NCI-H1694 treated with DMSO at 0.1 percent for 48 hours (cell line): ENCODE measurements at places on chromosomes 4 and X.
A peak's percentile ranks its signal among the peaks of the same experiment; 100 is the strongest.

- no peak for DNase-seq
These were observed 2023.0 kb upstream of the AGA start for GRCh38 chr4:179465131-179465797.

DNA sequence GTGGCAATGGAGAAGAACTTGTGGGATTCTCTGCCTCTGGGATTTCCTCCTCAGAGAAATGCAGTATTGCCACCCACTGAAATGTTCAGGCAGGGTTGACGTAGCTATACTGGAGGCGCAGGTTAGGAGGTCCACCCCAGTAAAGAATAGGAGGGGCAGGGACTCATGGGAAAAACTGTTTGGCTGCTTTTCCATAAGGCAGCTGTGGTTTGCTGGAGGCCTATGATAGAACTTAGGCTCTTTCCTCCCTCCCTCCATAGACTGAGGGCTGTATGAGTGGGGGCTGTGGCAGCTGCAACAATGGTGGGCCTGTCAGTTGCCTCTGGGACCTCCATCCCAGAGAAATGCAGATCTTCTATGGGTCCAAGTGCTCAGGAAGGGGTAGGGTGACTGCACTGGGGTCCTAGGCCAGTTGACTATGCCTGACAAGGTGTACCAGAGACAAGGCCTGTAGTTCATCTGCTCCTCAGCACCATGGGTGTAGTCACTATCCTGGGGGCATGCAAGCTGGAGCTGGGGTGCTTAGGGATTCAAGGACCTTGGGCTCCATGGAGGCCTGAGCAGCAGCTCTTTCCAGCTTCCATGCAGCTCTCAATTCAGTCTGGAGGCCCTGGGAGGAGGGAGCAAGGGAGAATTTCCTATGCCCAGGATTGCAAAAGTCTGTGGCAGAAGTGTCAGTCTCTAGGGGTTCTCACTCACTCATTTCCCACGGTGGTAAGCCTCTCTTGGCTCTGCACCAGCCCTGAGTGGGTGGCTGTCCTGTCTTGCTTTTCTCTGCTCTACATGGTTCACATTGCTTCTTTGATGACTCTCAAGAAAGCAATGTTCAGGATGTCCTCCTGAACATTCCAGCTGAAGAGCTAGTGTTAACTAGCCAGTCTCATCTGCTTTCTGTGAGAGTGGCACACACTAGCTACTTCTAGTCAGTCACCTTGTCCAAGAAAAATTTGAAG, 353.0 kb downstream of the IDS start:
- DNase-seq: no peak

DNA sequence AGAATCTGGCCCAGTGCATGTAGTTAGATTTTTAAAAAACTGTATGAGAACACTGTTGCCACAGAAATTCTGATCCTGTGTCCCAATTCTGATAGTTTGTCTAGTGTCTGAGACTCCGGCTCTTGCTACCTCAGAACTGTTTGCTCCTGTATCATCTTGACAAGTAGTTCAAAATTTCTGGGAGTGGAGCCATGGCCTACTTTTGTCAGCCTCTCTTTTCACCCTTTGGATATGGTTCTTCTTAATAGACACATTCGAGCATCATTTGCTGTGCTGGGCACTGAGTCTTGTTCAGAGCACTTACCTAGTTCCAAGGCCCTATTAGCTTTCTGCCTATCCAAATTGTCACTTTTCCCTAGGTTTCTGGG, 46.9 kb downstream of the ATP10D start:
- no peak for DNase-seq

DNA sequence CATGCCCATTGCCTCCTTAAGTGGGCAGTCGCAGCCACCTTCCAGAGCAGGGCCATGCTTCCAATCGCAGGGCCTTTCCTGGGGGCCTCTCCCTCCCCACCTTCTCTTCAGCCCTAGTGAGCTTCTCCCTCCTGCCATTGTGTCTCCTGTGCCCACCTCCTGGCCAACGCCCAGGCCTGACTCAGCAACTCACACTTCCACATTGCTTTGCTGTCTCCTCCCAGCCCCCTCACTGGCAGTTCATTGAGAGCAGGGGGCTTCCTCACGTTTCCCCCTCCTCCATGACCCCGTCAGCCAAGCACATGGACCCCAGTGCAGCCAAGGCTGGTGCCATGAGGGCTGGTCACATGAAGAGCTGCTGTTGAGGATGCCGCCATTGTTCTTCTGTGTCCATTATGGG, 25.9 kb downstream of the HTRA3 start:
- no peak for DNase-seq

- no peak for DNase-seq
These were observed 21.9 kb downstream of the HNRNPH2 start for GRCh38 chrX:101429934-101430333.

GRCh38 chrX:54473993-54474859, 21.8 kb downstream of the FGD1 start:
- DNase-seq: no peak

- DNase-seq: no peak
These were observed 115.8 kb upstream of the INPP4B start for GRCh38 chr4:142961866-142962265.

DNA sequence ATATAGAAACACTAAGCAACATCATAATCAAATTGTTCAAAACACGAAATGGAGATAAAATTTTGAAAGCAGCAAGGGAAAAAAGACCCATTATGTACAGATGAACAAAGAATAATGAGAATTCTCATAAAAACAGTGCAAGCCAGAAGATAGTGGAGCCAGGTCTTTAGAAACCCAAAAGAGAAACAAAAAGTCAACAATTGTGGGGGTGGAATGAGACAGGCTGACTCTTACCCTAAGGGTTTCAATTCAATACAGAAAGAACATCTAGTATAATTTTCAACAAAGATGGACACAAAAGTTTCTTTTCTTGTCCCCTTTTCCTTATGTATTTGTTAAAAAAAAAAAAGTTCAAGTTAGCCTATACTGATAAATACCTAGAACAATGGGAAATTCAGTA, 34.0 kb upstream of the MAGEB2 start:
- no peak for DNase-seq

DNA sequence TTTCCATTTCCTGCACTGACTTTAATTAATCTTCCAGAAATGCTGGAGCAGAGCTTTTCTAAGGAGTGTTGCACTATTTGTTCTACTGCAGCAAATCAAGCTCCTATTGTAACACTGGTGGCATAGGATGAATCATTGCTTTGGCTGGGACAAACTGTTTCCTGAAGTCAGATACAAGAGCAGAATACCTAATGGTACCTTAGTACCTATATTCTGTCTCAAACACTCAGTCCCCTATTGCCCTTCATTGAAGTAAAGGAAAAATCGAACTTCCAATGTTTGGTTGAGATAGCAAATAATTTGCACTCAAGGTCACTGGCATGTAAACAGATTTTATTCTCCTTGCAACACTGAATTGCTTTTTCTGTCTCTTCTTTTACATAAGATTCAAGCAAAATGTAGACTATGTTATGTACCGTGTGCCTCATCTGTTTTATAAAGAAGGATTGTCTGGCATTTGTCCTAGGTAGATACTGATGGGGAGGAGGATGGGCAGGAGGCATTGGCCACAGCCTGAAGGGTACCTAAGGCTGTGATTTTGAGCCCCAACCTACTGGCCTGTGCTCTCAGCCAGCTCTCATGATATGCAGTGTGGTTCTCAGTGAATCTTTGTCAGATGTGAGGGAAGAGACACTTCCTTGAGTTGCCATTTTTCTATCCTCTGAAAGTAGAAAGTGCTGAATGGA, 141.6 kb downstream of the AASDH start:
- no peak for DNase-seq

- no peak for DNase-seq
These were observed 24.1 kb downstream of the EMCN start for GRCh38 chr4:100493756-100494155.

DNA sequence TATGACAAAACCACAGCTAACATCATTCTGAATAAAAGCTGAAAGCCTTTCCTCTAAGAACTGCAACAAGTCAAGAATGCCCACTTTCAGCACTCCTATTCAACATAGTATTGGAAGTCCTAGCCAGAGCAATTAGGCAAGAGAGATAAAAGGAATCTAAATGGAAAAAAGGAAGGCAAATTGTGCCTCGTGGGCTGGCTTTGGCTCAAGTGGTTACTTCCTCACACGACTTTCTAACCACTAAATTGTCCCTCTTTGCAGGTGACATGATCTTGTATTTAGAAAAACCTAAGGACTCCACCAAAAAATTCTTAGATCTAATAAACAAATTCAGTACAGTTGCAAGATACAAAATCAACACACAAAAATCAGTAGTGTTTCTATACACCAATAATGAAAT, 57.2 kb downstream of the SCML2 start:
- no peak for DNase-seq

DNA sequence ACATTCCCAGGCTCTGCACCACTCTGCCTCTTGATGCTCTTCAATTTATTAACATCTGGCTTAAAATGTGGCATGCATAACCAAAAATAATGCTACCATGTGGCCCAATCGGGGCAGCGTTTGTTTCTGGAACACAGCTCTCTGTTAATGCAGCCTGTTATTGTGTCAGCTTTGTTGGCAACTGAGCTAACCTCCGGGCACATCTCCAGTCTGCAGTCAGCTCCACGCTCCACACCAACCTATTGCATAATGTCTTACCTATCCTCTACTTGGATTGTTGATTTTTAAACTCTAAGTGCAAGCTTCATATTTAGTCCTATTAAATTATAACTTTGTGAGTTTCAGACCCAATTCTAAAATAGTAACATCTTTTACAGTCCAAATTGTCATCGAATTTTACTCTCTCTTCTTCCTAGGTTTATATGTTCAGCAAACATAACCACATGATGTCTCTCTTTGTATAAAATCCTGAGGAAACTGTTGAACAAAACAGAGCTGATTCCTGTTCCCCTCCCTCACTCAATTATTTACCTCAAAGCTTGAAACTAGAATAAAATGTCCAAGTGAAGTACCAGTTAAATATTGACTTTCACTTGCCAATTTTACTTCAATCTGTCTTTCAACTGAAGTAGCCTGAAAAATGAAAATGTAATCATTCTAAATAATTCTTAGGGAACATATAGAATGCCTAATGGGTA, 92.2 kb upstream of the RAPGEF2 start:
- peak; percentile 86 for DNase-seq

DNA sequence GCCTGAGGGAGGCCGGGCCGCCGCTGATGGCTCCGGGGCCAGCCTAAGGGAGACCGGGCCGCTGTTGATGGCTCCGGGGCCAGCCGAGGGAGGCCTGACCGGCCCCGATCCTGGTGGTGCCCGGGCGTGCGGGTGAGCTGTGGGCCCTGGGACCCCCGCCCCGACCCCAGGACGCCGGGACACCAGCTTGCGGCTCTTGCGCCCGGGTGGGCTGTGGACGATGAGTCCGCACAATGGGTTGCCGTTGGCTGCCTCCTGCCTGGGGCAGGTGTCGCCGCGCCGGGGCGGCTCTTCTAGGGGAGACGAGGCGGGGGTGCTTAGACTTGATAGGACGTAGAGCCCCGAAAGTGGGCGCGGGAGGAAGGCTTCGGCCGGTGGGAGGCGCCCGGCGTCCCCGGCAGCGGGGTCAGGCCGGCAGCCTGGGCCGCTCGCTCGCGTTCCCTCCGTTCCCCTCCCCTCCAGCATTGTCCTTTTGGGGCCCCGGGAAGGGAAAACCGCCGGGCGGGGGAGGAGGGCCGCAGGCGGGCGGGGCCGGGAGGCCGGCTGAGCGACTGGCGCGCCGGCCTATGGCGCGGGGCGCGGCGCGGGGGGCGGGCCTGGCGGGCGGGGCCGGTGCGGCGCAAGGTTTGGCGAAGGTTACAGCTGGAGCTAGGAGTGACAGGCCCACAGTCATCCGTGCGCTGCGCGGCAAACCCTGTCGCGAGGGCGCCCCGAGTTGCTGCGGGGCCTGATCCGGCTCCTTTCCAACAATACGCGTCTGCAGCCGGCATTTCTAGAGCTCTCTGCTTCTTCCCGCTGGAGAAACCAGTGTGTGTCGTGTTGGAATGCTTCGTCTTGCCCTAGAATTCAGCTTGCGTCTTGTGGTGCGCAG, 819 bp downstream of the KIAA0232 start:
- DNase-seq: peak; percentile 58

DNA sequence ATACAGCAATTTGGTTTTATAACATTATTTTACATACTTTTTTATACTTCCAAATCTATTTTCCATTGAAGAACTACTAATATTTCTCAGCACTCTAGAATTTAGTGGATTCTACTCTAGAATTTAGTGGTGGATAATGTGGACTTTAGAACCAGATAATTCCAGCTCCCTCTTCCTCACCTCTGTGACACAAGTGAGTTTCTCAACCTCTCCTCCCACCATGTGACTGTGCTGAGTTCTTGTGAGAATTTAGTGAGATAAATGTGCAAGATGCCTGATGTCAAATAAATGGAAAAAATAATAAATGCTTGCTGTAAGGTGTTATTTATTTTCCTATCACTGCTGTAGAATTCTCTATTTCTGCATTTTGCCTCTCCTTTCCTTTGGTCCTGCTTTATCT, 107.3 kb downstream of the CPEB2 start:
- DNase-seq: no peak

GRCh38 chr4:30716681-30717207, 3.4 kb upstream of the PCDH7 start:
- DNase-seq: peak; percentile 22

DNA sequence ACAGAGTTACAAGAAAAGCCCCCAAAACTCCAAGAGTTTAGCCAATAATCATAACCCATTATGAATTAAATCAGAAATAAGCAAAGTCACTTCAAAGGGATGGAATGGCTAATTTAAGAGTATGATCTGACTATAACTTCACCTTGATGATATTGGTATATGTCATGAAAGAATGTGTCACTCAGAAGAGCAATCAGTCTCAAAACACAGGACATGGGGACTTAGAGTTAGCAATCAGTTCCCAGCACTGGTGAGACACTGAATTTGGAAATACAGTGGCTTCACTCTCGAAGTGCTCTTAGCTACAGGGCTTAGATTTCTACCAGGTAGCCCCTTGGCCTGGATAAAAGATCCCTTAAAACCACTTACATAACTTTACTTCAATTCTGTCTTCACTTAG, 65.7 kb upstream of the EXOC1L start:
- DNase-seq: no peak

DNA sequence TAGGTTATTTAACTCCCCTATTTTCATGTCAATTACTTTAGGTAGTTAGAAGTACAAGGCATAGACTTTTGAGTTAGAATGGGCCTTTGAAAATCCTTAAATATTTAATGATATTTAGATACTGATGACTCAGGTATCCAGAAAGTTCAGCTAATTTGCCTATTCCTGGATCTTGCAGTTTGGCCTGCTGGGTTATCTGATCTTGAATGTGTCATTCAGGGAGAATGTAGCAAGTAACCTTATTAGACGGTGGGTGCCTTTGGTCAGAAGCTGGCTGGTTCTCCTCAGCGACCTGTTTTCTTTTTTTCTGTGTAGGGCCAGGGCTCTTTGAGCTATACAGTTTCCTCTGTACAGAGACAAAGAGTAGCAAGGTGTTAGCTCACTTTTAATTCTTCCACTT, 42.0 kb downstream of the MTM1 start:
- DNase-seq: no peak

- no peak for DNase-seq
These were observed 16.0 kb downstream of the LRPAP1 start for GRCh38 chr4:3516061-3516835.
